ENCODE measurements at places on chromosomes 6 and 20.

- no peak for DNase-seq
Observed at GRCh38 chr20:17155401-17155800, 71.4 kb upstream of the PCSK2 start.

DNA sequence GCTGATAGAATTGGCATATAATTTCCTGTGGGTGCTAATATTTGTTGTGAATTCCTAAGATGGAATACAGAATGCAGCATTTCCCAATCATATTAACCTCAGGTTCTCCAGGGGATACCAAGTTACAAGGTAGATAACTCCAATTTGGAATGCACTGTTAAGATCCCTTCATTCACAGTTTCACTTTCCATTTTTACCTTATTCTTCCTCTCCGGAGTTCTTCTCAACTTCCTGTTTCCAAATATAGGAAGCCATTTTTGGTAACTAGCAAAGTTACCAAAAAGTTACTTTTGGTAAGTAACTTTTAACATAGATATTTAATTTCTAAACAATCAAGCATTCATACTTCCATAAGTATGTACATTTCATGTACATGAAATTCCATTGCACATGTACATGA lies 63.5 kb upstream of the PHACTR2 start:
- no peak for DNase-seq

- no peak for DNase-seq
Observed at GRCh38 chr20:54137115-54137514, 36.7 kb downstream of the CYP24A1 start.

- DNase-seq: no peak
Observed at GRCh38 chr20:38002422-38002821, 30.8 kb downstream of the TTI1 start.

GRCh38 chr6:26476896-26477295 lies 19.1 kb downstream of the BTN2A1 start:
- no peak for DNase-seq

- no peak for DNase-seq
Observed at GRCh38 chr6:150336299-150336698, 32.5 kb upstream of the IYD start.

- DNase-seq: no peak
Observed at GRCh38 chr6:125549202-125549884, 200.1 kb upstream of the HEY2 start.

DNA sequence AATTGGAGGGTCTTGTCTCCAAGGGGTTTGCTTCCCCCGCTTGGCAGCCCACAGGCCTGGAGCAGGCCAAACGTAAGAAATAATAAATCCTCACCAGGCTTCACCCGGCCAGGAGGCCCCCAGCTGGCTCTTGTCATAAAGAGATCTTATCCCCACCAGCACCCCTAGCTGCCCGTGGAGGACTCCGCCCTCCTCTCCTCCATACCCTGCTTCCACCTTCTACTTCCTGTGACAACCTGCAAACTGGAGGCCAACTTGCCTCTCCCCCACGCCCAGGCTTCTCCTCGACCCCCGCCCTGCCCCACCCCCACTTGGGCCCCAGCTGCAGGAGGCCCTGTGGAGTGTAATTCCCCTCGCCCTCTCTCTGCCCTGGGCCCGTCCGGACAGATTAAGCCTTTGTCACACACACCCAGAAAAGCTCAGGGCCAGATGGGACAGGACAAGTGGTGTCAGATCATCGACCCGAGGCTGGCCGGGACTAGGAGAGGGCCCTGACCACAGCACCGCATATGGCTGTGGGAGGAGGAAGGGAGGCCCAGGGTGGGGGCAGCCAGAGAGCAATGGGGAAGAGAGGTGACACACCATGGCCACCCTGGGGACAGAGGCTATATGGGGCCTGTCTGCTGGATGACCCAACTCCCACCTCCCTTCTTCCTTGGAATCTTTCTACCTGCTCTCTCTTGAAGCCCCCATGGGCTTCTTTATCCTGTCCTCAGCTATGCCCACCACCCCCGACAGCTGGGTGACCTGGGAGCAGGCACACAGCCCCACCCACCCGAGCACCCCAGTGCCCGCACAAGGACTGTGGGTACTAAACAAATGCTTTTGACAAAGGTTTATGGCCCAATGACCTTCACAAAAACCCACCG lies 3.9 kb downstream of the NOL4L start:
- no peak for DNase-seq

GRCh38 chr6:30480536-30481156 lies 8.7 kb upstream of the HLA-E start:
- no peak for DNase-seq
